Stimulated activated CD8-positive, alpha-beta memory T cell treated with anti-CD3 and anti-CD28 coated beads, Interleukin-2, amount 100 ng/mL, for 1 hour (primary cell): ENCODE measurements at places on chromosomes 7 and 10.

- DNase-seq: no peak
Observed at GRCh38 chr10:133559216-133559615, 6.2 kb downstream of the SYCE1 start.

DNA sequence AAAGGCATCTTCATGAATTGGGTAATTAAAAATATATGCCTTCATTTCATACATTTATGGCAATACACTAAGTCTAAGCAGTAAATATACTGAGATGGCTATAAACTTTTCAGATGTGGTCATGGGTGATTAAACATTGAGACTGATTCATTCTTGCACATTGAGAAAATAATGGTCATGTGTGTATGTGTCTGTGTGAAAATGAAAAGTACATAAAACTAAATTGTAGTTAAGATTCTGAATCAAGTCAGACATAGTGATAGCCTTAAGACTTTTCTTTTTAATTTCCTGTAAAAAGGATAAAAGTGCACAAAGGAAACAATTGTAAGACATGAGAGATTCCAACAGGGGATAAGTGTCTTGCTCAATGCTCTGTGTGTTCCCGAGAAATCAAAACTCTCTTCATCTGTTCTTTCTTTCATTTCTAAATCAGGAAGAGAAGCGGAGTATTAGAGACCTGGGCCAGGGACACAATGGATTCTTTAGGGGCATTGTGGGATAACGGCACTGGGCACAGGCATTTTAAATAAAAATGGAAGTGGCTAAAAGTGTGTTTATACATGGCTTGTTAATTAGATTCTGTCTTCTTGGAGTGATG lies 69.8 kb upstream of the AGR3 start:
- DNase-seq: no peak

DNA sequence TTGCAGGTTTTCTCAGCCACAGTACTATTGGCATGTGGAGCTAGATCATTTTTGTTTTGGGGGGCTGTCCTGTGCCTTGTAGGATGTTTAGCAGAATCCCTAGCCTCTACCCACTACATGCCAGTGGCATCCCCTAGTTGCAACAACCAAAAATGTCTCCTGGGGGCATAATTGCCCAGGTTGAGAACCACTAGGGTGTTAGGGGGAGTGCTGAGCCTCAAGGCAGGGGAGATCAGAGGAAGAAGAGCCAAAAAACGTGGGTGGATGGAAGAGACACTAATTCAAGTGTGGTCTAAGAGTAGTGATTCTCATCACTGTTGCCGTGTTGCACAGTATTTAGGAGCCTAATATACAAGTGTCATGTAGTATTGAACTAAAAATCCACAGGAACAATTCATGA lies 31.7 kb upstream of the CCNY start:
- DNase-seq: no peak

- no peak for DNase-seq
Observed at GRCh38 chr7:66771795-66772194, 31.3 kb downstream of the RABGEF1 start.

DNA sequence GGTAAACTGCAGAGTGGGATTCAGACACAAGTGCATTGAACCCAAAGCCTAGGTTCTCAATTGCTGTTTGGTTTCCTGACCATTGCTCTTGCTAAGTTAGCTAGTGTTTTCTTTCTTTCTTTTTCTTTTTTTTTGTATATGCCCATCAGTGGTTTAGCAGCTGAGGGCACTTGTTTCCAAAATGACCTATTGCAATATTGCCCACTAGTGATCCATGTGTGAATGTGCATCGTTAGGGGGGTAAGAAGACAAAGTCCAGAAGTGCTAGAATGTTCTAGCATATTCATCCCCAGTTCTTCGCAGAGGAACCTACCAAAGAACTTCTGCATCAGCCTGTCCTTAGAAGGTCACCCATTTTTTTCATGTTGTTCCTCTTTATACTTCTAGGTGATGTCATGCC lies 252.8 kb upstream of the GPR26 start:
- no peak for DNase-seq

GRCh38 chr7:130277763-130278643 lies 11.3 kb downstream of the CPA2 start:
- no peak for DNase-seq
